ENCODE measurements at places on chromosomes 1 and 21.

- no peak for DNase-seq
Measured at GRCh38 chr1:3259020-3259419, 190.0 kb downstream of the PRDM16 start.

DNA sequence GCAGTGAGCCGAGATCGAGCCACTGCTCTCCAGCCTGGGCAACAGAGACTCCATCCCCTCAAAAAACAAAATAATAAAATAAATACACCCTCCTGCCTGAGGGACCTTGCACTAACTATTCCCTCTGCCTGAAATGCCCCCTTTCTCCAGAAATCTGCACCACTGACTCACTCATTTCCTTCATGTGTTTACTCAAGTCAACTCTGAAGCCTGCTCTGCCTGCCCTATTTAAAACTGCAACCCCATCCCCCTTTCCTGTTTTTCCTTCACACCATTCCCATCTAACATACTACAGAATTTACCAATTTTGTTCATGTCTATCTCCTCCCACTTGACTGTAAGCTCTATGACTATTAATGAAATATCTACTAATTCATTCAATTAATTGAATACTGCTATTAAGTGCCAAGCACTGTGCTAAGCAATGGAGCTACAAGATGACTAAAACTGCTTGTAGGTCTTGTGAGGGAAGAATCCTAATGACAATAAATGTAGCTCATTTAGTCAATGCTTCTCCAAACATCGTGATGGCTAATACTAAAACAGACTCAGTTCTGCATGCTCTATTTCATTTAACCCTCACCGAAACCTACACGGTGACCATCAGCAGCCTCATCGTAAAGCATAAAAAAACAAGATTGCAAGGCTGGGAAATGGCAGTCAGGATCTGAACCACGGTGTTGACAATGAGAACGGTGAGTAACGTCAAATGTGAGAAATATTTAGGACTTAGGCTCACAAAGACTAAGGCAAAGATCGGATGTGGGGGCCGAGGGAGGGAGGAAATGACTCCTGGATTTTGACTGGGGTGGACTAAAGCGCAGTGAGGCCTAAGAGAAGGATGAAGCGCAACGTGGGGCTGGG, 749 bp upstream of the TMEM39B start:
- no peak for DNase-seq

GRCh38 chr1:184395937-184396480, 9.2 kb downstream of the C1orf21 start:
- no peak for DNase-seq

DNA sequence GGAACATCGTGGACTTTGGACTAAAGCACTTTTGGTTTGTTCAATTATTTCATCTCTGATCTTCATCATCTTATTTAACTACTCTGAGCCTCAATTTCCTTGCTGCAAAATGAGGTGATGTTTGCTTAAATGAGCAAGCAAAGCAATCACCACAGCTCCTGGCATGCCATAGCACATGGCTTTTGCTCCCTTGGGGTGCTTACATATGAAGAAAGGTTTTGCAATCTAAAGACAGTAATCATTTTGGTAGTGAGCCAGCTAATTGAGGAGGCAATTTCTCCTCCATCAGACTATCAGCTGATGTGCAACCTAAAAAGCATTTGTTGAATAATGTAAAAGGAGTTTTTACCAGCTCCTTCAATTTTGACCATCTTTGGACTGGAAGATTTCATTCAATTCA, 68.8 kb upstream of the KCNJ15 start:
- no peak for DNase-seq

- no peak for DNase-seq
Measured at GRCh38 chr1:235945775-235946570, 79.3 kb upstream of the LYST start.

DNA sequence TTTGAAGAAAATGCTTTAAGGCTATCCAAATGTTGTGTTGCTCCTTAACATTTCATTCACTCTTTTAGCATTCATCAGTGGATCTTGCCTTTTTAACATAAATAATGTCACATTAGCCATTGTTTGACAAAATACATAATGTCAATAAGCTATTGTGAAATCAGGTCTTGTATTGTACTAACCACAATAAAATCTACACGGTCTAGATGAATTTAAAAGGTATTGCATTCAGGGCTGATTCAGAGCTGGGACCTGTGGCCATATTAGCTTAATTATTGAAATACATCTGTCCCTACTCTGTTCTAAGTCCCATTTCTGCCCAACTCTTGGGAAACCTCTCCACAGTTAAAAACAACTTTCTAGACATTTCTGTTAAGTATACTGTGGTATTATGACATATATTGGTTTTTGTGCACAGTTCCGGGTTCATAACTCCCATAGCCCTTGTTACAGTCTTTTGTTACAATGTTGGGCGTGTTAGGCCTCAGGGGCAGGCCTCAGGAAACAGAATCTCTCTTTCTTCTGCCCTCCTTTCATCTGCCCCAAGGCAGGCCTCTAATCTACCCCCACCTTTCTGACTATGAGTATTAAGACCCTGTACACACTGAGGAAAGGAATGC, 44.7 kb upstream of the CITED4 start:
- no peak for DNase-seq

GRCh38 chr1:234911787-234912186, 216.8 kb downstream of the TOMM20 start:
- DNase-seq = peak; percentile 28
